Stimulated activated CD8-positive, alpha-beta memory T cell treated with anti-CD3 and anti-CD28 coated beads, Interleukin-15, amount 100 ng/mL, for 24 hours (primary cell): ENCODE measurements at places on chromosomes 12 and 14.

- no peak for DNase-seq
Observed at GRCh38 chr12:11457996-11458645, 62.8 kb upstream of the PRB2 start.

DNA sequence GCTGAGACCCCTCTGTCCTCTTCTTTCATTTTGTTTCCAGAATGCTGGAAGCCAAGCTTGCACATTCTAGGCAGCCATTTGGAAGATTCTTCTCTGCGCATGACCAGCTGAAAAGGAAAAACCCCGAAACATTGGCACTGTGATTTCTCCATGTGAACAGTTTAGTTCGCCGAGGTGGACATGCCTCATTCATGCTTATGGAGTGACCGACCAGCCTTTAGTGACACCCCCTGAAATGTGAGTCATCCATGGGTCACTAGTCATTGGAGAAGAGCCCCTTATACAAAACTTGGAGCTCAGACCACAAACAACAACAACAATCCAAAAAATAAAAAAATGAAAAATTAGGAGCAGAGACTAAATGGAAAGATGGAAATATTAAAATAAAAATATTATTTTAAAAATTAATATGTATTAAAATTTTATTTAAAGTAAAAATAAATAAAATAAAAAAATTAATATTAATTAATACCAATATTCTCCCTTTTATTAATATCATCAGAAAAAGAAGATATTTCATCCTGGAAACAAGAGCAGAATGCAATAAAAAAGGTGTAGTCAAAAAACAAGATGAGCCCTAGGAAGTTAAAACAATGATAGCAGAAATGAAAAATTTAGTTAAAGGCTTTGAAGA lies 9.5 kb upstream of the KRT7 start:
- no peak for DNase-seq

- no peak for DNase-seq
Observed at GRCh38 chr14:71776471-71777360, 155.5 kb upstream of the RGS6 start.

DNA sequence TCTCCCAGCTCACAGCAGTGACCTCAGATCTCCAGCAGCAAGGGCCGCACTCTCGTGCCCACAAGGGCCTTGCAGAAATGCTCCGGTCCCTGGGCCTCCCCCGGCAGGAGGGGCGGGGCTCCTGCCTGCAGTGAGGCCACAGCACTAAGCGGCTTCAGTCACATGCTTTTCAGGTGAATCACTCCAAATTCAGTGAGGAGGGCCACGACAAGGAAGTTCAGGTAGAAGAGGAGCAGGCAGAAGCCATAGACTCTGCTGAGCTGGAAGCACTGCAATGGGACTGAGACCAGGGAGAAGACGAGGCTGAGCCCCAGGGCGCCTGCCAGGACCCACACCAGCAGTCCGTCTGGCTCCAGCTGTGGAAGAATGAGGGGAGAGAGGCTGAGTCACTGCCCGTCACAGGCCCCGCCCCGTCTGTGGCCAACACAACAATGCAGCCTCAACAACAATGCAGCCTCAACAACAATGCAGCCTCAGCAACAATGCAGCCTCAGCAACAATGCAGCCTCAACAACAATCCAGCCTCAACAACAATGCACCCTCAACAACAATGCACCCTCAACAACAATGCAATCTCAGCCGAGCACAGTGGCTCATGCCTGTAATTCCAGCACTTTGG lies 35.2 kb downstream of the SLC8B1 start:
- DNase-seq, result no peak

GRCh38 chr12:72273851-72274351 lies 1.7 kb downstream of the TRHDE start:
- no peak for DNase-seq

GRCh38 chr12:111488271-111488670 lies 82.5 kb downstream of the SH2B3 start:
- no peak for DNase-seq

DNA sequence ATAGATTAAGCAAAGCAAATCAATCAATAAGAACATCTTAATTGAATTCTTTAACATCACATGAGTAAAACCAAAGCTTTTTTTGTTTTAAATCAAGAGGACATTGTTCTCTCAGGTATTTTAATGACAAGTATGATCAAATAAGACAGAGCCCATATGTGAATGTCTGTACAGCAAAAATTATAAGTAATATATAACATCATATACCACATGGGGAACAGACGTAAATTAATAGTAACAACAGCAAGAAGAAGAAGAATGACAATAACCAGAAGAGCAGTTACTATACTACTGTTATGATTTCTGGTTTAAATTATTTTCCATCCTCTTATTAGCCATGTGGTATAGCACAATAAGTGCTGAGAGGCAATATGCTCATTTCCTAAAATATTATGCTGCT lies 335.5 kb downstream of the ADAMTS20 start:
- no peak for DNase-seq

- no peak for DNase-seq
Observed at GRCh38 chr12:104866291-104866690, 91.8 kb downstream of the SLC41A2 start.

GRCh38 chr12:12716151-12716792 lies 896 bp upstream of the CDKN1B start:
- no peak for DNase-seq

GRCh38 chr14:61476105-61476753 lies 154.8 kb downstream of the PRKCH start:
- no peak for DNase-seq

DNA sequence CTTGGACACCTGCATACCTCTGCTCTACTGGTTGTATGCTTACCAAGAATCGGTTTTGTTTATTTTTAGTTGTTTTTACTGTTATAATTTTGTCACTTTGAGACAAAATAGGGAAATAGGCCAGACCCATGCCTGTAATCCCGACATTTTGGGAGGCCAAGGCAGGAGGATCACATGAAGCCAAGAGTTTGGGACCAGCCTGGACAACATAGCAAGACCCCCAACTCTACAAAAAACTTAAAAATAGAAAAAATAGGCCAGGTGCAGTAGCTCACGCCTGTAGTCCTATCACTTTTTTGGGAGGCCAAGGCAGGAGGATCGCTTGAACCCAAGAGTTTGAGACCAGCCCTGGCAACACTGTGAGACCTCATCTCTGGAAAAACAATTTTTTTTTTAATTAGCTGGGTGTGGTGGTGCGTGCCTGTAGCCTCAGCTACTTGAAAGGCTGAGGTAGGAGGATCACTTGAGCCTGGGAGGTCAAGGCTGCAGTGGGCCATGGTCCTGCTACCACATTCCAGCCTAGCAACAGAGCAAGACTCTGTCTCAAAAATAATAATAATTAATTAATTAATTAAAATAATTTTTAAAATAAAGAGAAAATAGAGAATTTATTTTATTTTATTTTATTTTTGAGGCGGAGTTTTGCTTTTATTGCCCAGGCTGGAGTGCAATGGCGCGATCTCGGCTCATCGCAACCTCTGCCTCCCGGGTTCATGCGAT lies 1.3 kb upstream of the MRPS35 start:
- no peak for DNase-seq

DNA sequence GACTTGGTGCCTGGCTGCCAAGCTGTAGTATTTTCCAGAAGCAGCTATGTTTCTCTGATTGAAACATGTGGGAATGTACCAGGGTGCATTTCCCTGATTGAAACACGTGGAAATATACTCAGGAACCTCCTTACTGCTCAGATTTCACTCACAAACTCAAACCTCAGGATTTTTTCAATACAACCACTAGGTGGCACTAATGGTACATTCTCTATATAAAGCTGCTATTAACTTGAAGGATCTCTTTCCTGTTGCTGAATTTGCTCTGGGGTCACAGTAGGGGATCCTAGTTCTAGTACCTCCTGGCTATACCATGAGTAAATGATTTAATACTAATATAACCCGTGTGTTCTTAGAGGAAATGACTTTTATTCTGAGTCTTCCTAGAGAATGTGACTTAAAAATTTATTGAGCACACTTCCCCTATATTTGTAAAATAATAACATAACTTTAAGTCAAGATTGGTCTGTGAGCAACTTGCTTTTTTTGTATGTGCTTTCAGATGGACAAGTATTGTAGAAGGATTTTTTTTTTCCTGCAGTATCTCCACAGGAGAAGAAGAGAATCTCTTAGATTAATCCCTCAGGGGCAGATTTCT lies 173.8 kb upstream of the MIS18BP1 start:
- no peak for DNase-seq

- DNase-seq, result no peak
Observed at GRCh38 chr14:44847526-44848309, 114.0 kb downstream of the KLHL28 start.

GRCh38 chr14:93059917-93060545 lies 55.7 kb downstream of the ITPK1 start:
- no peak for DNase-seq

GRCh38 chr12:49761677-49762467 lies 20.5 kb downstream of the TMBIM6 start:
- DNase-seq, result no peak

GRCh38 chr14:93970585-93970964 lies 5.8 kb downstream of the ASB2 start:
- DNase-seq, result no peak

DNA sequence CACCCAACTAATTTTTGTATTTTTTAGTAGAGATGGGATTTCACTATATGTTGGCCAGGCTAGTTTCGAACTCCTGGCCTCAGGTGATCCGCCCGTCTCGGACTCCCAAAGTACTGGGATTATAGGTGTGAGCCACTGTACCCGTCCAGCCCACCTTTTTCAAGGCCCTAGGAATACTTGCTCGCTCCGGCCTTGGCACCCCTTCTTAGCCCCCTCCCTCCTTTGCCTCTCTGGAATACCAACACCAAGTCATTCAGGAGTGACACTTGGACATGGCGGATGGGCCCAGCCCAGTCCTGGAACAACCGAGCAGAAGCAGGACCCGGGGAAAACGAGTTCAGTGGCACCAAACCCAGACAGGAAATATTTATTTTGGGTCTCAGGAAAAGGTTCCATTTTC lies 29.1 kb downstream of the PLEKHG3 start:
- DNase-seq, result no peak

- DNase-seq, result no peak
Observed at GRCh38 chr14:105647784-105648608, 121.6 kb downstream of the TMEM121 start.

- no peak for DNase-seq
Observed at GRCh38 chr12:29759950-29760349, 23.8 kb downstream of the TMTC1 start.

GRCh38 chr12:108185002-108185401 lies 55.9 kb downstream of the WSCD2 start:
- DNase-seq, result no peak

GRCh38 chr12:57112492-57113294 lies 1.5 kb upstream of the STAT6 start:
- peak; percentile 70 for DNase-seq

DNA sequence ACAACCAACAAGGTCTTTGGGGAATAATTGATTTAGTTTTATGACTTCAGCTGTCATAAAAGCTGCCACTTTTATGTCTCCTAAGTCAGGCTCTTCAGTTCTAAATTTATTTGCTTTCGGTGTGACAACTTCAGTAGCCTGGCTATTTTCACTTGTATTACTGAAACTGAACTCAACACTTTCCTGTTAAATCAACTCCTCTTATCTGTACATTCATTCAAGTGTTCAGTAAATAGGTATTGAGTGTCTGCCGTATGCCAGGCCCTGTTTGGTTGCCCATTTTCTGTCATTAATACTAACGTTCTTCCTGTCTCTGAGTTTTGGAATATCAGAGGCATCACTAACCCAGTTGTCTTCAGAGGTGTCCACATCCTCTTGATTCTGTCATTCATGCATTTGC lies 7.5 kb downstream of the UTP20 start:
- DNase-seq, result no peak

GRCh38 chr12:53063708-53064612 lies 14.1 kb downstream of the TNS2 start:
- no peak for DNase-seq

GRCh38 chr12:85468356-85469157 lies 188.5 kb downstream of the ALX1 start:
- DNase-seq, result no peak

GRCh38 chr12:30630076-30630978 lies 65.3 kb downstream of the IPO8 start:
- no peak for DNase-seq

DNA sequence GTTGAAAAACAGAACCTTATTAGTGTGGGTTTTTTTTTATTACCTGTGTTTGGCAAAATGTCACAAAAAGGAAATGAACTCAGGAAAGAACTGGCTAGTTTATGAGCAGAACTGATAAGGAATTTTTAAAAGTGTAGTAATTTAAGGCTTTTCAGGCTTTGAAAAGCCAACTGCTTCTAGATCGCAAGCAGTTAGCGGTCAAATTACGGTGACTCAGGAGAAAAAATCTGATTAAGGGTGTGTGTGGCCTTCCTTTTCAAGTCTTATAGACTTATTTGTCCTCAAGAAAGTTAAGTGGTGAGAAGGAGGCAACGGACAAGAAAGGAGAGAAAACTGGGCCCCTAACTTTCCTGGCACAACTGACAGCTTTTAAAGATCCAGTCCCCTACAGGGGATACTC lies 33.4 kb downstream of the PDZRN4 start:
- no peak for DNase-seq

GRCh38 chr14:29926701-29927375 lies 809 bp downstream of the PRKD1 start:
- DNase-seq, result no peak

- no peak for DNase-seq
Observed at GRCh38 chr12:6333566-6333965, 8.3 kb downstream of the TNFRSF1A start.

- DNase-seq, result no peak
Observed at GRCh38 chr14:93916498-93916897, 10.6 kb upstream of the FAM181A start.

DNA sequence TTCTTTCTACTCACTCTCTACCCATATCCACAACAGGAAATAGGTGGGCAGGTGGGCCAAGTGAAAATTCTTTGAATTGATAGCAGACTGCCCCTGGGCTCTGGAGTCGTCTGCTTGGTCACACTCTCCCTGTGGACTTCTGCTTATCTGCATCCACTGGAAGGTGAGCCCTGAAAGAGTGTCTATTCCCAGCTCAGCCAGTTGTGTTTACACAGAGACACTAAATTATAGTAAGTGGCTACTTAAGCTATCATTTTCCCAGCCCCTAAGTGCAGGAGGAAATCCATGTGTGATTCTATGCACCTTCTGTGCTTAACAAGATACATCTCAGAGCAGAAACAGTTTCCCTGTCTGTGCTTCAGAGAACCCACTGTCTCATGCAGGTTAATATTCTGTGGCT lies 338.4 kb downstream of the FUT8 start:
- DNase-seq, result no peak

- DNase-seq, result no peak
Observed at GRCh38 chr14:98298481-98299244, 973.3 kb downstream of the BCL11B start.

DNA sequence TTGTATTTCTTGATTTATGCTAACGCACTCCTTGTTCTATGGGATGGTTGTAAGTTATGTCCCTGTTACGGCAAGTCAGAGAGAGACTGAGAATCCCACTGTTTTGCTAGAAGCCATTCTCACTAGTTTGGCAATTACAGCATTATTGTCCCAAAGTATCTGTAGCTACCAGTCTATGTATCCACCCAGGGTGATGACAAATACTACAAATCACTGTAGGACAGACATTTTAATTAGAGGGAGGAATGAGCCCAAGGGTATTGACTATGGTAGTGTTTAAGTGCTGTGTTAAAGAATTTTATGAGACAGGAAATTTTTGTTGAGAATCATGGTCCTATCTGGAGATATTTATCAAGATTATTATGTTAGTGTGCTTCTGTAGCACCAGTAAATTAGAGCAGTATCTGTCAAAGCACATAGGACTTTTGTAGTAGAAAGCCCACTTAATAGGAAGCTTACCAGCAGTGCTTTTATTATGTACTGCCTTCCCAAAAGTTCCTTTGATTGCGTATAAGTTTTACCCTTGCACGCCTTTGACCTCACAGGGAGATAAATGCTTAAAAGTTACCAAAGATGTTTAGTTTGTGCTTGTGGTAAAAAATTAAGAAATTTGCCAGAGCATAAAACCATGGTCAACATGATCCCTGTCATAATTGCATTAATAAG lies 10.7 kb downstream of the PRKCH start:
- DNase-seq, result no peak
